Stimulated activated CD4-positive, alpha-beta T cell treated with anti-CD3 and anti-CD28 coated beads, TNF-alpha, amount 100 ng/mL, for 24 hours (primary cell): ENCODE measurements at places on chromosomes 6 and 20.

DNA sequence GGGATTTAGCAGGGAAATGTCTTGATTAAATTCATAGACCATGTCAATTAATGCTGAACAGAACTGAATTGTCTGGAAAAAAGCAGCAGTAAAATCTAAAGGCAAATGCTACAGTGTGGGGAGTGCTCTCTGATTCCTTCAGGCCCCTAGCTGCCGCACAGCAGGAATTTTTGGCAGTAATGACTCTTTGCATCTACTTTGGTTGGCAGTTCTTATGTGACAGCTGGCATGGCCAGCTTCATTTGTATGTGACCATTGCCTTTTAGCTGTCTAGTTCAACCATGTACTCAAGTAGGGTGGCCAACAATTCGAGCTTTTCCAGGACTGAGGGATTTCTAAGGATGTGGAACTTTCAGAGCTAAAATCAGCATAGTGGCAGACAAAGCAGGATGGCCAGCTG, 499.1 kb upstream of the MAN1A1 start:
- DNase-seq: no peak

DNA sequence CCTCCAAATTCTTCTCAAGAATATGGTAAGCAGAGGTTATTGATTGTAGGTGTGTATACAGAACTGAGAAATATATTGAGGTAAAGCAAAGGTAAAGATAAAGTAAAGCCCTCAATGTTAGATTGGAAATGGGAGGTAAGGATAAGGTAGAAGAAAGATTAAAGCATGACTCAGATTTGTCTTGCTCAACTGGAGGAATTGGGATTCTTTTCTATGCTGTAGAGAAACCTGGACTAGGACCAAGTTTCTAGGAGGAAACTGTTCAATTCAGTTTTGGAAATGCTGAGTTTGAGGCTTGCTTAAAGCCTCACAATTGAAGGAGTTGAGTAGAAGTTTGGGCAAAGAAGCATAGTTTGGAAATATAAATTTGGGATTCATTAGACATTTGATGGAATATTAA, 634.0 kb upstream of the PTCHD4 start:
- DNase-seq: no peak

GRCh38 chr6:7803214-7803613, 77.3 kb downstream of the BMP6 start:
- DNase-seq: no peak

DNA sequence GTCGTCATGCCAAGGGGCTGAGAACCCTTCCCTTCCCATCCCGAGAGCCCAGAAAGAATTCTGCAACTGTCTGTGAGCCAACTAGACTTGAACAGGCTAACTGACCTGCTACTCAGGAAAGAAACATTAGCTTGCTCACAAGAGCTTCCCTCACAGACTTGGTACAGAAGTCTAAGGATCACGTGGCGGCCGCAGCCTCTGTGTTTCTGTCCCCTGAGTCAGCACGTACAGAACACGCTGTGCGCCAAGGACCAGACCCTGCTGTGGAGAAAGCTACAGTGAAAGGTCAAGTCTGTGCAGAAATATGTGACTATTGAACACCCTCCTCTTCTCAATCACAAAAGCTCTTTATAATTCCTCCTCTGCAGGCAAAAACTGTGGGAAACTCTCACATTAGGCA, 151.3 kb upstream of the QKI start:
- DNase-seq: no peak

DNA sequence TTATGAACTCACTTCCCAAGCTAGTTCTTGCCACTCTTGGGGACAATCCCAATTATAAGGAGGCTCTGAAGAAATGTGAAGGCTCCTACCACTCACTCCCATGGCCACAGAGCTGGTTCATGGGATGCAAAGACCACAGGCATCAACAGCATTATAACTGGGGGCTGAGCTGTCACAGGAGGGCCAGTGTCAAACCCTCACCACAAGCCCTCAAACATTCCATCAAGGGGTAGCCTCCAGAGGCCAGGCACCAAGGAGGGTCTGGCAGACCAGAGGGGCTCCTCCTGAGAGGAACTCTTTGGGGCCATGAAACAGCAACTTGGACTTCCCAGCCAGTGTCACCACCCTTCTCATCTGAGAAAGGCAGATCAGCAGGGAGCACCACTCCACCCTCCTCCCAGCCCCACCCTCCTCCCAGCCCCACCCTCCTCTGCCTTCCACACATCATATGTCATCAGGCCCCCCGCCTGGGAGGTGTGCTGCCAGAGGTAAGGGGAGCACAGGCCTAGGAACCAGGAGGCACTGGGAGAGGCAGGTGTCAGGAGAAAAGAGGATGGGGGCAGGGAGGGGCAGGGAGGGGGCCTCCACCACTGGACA, 1.2 kb upstream of the TSPO2 start:
- no peak for DNase-seq

DNA sequence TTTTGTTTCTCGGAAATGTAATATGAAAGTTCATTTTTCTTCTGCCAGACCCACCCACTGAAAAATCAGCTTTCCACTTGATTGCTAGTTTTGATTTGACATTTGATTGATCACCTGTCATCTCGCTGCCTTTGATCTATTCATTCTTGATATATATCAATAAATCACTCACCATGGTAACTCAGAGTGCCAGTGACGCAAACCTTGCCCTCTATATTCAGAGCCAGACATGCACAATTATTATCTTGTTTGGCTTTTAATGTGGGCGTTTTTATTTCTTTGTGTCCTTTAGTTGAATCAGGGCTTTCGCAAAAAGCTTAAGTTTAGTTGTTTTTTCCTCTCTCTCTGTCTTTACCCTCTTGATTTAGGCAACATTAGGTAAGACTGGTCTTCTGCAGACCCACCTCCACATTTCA, 2.0 kb downstream of the TSHZ2 start:
- no peak for DNase-seq

DNA sequence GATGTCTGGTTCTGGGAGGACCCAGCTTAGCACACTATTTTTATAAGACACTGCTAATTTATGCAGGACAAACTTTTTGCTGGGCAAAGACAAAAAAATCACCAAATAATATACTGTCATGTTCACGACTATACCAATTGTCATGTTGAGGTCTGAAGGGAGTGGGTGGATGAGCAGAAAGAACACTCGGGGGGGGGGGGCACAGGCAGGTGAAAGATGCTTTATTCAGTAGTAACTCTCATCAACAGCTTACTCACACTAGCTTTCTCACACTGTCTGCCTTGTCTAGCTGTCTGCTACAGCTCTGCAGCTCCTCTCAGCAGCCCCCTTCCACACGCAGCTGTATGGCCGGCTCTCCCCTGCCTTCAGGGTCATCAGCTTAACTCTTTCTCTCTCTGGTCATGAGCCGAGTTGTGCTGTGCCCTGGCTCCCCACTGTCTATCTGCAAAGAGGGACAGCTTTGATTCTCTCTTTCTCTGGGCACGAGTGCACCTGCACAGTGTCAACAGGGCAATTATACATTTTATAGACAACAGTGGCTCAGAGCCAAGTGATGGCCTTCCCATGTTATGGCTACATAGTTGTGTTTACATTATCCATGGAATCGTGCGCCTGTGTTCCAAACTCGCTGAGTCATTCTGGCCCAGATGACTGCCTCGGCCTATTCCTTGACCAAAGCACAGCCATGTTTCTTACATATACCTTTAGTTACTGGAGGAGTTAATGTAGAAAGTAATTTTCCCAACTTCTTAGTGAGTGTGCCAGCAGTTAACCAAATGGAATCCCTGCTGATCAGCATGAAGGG, 187.7 kb upstream of the PRSS16 start:
- DNase-seq: no peak

GRCh38 chr6:97129106-97129505, 153.9 kb downstream of the MMS22L start:
- no peak for DNase-seq

DNA sequence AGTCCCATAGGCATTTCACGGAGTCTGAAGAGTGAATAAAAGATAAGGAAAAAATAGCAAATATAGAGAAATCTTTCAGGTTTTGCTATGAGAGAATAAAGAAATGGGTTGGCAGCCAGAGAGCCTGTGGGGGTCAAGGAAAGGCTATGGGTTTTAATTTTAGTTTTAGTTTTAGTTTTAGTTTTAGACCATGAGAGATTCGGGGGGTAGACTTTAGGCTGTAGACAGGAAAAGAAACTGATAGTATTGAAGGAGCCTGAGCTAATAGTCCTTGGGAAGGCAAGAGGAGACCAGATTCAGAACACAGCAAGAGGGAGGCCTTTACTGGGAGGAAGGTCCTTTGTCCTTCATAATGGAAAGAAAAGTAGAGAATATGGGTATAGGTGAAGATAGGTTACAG, 19.3 kb downstream of the DOP1A start:
- no peak for DNase-seq

- no peak for DNase-seq
Measured at GRCh38 chr6:88563277-88563625, 397.1 kb upstream of the CNR1 start.

DNA sequence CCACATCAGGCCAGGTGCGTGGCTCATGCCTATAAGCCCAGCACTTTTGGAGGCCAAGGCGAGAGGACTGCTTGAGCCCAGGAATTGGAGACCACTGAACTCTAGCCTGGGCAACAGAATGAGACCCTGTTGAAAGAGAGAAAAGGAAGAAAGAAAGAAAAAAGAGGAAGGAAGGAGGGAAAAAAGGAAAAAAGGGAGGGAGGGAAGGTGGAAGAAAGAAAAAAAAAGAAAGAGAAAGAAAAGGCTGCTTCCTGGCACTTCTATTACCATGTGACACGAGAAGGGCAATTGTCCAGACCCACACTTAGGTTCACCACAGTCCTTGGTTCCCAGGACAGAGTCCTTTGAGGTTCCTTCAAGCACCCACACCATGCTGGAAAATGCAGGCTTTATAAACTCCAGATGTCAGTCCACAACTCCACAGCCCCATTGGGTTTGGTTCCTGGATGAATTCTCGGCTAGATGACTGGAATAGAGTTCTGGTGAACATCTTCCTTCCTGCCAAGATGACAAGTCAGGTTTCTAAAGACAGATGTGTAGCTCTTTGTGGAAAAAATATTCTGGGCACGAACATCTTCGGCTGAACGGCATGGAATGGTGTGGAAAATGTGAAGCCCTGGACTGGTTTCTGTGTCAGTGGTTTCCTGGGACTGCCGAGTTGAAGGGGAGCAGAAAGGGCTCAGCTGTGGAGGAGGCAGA, 32.5 kb downstream of the NT5E start:
- no peak for DNase-seq

- DNase-seq: no peak
Measured at GRCh38 chr6:32472781-32473375, 33.2 kb downstream of the HLA-DRA start.

- DNase-seq: no peak
Measured at GRCh38 chr6:72963946-72964345, 261.4 kb downstream of the KHDC1L start.

DNA sequence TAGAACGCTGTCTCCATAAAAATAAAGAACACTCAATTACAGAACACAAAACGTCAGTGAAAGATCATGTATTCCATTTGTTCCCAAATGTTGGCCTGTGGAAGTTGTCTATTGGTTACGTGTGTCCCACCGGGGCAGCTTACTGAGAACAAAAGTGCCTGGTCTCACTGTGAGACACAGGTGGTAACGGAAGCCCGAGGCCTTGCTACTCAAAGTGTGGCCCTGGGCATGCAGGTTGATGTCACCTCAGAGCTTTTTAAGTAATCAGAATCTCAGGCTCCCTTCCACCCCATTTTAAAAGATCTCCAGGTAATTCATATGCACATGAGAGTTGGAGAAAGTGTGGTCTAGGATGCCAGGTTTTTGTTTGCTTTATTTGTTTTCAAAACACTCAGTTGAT, 422.5 kb upstream of the OPRM1 start:
- DNase-seq: no peak

DNA sequence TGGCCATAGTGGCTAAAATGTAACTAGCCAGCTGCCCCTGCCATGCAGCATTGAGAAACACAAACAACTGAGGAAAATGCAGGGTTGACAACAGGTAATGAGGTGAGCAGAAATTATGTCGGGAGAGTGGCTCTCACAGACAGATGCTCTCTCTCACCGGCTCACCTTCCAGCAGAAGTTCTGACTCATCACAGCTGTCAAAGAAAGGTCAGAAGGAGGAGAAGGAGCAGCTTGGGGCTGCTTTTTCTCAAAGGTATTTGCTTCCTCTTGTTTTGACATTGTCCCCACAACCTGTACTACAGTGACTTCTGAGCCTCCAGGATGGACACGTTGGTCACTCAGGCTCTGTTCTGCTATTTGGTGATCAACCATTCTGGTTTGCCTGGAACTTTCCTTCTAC, 190.5 kb upstream of the HEY2 start:
- no peak for DNase-seq

GRCh38 chr20:48632825-48633619, 194.8 kb downstream of the PREX1 start:
- DNase-seq: no peak

- no peak for DNase-seq
Measured at GRCh38 chr6:12962987-12963386, 246.4 kb downstream of the PHACTR1 start.

DNA sequence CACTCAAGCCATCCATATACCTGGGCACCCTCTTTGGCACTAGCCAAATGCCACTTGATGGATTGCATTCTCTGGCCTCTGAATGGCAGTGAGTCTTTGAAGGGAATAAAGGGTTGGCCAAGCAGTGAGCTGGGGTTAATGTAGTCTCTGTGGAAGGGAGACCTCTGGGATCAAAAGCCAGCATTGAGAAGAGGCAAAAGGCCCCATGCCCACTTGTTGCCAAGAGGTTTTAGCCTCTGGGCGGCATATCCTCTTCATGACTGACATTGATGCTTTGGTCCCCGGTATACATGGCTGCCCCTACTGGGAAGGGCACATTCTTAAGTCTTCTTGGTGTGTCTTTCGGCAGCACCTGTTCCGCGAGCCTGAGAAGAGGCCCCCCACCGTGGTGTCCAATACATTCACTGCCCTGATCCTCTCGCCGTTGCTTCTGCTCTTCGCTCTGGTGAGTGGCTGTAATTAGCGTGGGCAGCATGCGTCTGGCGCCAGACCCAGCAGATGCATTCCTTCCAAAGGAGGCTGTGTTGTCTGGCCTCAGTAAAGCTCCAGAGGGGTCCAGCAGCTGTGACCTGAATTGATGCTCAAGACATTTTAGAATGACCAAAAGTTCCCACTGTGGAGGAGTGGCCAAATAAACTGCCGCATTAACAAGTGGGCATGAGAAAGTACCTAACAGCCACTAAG, 29.5 kb downstream of the GHRH start:
- DNase-seq: no peak

- no peak for DNase-seq
Measured at GRCh38 chr6:147950623-147950987, 392.0 kb upstream of the SASH1 start.

GRCh38 chr20:54456961-54457360, 18.4 kb upstream of the DOK5 start:
- no peak for DNase-seq

GRCh38 chr20:4633780-4634179, 87.9 kb upstream of the PRND start:
- DNase-seq: no peak

- no peak for DNase-seq
Measured at GRCh38 chr20:47358672-47359529, 2.4 kb upstream of the ZMYND8 start.

DNA sequence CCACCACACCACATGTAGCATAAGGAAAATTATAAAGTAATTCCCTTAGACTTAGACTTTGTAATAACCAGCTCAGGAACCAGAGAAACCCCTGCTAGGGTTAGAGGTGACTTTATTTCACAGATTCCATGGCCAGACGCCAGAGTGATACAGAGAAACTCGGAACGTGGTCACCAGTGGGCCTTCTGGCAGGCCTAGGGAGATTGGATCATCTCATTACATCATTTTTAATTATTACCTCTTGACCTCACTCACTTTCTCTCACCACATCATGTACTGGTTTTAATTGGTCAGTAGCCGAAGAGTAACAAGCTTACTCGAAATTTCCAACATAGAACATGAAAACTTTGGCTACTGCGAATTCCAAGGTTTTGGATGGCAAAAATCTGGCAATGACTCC, 72.9 kb downstream of the BMP6 start:
- DNase-seq: no peak
